Activated CD4-positive, alpha-beta T cell treated with anti-CD3 and anti-CD28 coated beads, Interleukin-2, amount 50 U/mL, for 4 hours (primary cell): ENCODE measurements at places on chromosomes 1 and 21.

GRCh38 chr1:220726634-220727033, 21.5 kb upstream of the MTARC2 start:
- no peak for DNase-seq

DNA sequence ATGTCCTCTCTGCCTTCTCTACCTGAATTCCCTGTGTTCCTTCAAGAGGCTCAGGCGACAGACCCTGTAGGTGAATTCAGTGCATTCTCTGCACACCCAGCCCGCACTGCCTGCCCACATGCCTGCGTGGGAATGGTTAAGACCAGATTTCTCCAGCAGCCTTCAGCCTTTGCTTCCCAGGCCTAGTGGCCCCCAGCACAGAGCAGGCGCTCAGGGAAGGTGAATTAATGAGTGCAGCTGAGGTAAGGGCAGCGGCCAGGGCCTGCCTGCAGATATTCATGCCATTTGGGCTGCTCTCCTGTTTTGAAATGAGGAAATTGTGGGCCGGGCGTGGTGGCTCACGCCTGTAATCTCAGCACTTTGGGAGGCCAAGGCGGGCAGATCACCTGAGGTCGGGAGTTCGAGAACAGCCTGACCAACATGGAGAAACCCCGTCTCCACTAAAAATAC, 45.5 kb downstream of the IER5 start:
- no peak for DNase-seq

- no peak for DNase-seq
Observed at GRCh38 chr1:245874942-245875580, 632.0 kb downstream of the SMYD3 start.

- no peak for DNase-seq
Observed at GRCh38 chr1:115300087-115300876, 37.8 kb downstream of the NGF start.

DNA sequence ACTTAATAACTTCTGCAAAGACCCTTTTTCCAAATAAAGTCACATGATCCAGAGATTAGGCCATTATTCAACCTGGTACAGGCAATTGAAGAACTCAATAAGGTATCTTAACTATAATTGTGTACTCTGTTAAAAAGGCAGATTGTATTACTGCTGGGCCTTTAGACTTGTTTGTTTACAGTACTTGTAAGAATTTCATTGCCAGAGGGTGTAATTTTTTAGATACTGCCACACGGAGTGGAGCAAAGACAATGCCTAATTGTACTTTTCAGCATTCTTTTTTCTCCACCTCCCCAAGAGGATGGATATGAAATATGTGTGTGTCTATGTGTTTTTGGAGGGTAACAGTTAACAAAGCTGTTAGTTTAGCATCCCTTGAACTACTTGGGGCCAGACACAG, 47.5 kb downstream of the HUNK start:
- DNase-seq: no peak

DNA sequence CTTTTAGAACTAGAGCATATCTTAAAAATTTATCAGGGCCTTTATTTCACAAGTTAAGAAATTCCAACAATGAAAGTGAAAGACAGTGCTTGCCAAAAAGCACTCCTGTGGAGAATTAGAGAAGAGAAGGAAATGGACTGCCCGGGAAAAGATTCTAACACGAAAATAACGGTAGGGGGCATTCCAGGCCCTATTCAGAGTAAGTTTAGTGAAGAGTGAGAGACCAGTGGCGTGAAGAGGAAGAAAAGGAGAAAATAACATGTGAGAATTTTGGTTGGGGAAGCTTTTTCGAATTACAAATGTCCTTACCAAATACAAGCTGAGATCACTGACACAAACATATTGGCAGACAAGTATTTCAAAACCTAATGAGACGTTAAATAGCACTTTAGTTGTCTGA, 38.4 kb upstream of the RBM34 start:
- no peak for DNase-seq

DNA sequence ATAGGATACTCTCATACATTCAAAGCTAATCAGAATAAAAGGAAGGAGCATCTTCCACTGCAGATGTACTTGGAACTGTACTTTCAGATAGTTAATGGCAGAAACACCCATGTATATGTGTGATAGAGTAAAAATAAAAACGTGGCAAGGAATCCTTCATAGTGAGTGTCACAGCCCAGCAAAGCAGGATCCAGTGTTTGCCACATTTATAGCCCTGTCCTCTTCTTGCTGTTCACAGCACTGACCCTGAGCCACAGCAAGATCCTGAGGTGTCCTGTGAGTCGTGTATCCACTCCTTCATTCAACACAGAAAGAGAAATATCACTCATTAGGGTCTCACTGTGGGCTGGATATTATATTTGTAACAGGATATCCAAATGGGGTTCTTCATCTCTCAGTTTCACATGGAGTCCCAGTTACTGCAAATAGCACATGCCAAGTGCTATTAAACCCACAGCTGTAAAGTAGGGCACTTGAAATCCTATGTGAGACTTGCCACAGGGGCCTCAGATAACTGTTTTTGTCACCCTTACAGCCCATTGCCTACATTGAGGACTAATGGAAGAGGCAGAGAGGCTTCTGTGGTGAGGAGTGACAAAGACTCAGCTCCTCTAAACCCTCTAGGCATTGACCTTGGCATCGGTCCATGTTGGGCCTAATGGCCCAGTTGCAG, 41.3 kb downstream of the CYP2J2 start:
- DNase-seq: no peak

DNA sequence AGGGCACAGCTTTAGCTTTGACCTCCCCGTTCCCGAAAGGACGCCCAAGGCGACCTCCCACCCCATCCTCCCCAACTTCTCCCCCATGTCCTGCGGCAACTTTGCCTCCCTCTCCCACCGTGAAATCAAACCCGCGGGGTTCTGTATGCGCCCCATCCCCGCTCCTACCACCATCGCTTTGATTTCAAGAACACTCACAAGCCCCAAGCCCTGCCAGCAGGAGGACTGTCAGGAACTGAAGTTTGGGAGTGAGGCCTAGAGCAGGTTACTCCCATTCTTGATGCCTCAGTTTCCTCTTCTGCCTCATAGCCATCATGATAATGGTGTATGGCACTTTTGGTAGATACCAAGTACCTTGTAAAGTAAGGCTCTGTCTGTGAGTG, 2.3 kb downstream of the PTPRU start:
- no peak for DNase-seq

DNA sequence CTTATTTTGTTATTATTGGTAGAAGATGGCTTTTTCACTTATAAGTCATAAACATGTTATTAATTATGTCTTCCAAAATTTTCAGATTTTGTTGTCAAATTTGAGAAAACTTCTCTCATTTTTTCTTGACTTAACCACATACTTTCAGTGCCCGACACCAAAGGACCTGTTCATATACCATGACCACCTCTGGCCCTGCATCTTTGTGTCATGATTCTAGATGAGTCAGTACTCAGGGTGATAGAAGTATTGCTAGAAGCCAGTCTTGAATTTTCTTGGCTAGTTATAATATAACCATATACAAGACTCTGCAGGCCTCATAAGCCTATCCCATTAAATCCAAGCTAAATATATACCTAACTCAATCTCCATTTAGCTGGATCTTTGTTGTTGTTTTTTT, 35.4 kb upstream of the DPH5 start:
- no peak for DNase-seq

- no peak for DNase-seq
Observed at GRCh38 chr1:212981025-212981495, 30.7 kb downstream of the VASH2 start.

DNA sequence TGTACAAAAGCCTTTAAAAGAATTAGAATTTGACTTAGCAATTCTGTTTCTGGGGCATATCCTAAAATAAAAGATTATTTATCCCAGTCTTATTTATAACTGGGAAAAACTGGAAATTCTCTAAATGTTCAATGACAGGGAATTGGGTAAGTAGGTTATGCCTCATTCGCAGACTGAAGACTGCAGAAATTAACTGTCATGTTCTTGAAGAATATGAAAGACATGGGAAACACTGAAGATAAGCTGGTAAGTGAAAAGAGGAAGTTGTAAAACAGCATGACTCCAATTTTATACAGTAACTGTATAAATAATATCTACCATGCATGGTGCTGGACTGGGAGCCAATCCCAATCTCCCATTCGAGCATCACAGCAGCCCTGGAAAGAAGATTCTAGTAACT, 50.6 kb upstream of the SLC2A1 start:
- DNase-seq: no peak

DNA sequence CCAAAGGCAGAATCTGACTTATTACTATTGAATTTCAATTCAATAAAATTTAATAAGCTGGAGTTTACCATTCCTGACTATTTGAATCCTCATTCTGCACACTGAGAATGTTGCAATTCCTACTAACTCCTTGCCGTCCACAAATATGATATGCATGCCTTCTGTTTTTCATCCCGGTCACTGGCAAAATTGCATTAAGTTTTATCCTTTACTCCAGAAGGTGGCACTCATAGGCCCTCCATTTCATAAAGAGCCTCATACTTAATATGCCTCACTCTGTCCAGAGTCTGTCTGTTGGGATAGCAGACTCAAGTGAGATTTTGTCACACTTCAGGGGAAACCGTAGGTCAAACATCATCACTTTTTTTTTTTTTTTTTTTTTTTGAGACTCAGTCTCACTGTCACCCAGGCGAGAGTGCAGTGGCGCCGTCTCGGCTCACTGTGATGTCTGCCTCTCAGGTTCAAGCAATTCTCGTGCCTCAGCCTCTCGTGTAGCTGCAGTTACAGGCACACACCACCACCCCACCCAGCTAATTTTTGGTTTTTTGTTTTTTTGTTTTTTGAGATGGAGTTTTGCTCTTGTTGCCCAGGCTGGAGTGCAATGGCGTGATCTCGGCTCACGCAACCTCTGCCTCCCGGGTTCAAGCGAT, 27.3 kb downstream of the F11R start:
- DNase-seq: no peak

DNA sequence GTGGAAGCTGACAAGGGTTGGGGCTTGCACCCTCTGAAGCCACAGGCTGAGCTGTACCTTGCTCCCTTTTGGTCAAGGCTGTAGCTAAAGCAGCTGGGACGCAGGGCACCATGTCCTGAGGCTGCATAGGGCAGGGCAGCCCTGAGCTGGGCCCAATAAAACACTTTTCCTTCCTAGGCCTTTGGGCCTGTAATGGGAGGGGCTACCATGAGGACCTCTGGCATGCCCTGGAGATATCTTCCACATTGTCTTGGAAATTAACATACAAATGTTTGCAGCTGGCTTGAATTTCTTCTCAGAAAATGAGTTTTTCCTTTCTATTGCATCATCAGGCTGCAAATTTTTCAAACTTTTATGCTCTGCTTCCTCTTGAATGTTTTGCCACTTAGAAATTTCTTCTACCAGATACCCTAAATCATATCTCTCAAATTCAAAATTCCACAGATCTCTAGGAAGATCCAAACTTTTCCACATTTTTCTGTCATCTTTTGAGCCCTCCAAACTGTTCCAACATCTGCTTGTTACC, 32.9 kb upstream of the TTLL7 start:
- DNase-seq: no peak

- peak; percentile 92 for DNase-seq
Observed at GRCh38 chr21:39183272-39184049, at the start of gene PSMG1. PSMG1 (minus strand) TSS chr21:39183451; CDS start chr21:39183385, 66 bp downstream.

- no peak for DNase-seq
Observed at GRCh38 chr1:209783386-209783785, 973 bp downstream of the C1orf74 start.

GRCh38 chr1:110673197-110673701, 1.5 kb downstream of the KCNA3 start:
- no peak for DNase-seq

DNA sequence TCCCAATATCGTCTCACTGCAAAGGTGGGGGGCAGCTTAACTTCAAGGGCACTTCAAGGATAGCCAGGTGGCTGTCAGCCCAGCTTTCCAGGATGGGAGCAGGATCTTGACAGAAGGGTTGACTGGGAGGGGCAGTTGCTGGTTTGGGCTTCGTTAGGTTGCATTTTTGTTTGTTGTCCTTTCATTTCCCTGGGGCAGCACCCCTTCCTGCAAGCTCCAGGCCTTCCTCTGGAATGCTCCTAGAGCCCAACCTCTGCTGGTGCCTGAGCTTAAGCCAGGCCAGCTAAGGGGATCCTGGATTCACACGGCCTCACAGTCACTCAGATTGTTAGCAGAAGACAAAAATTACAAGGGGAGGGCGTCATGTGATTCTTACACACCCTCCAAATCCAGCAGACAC, 4.1 kb upstream of the OLIG2 start:
- no peak for DNase-seq

DNA sequence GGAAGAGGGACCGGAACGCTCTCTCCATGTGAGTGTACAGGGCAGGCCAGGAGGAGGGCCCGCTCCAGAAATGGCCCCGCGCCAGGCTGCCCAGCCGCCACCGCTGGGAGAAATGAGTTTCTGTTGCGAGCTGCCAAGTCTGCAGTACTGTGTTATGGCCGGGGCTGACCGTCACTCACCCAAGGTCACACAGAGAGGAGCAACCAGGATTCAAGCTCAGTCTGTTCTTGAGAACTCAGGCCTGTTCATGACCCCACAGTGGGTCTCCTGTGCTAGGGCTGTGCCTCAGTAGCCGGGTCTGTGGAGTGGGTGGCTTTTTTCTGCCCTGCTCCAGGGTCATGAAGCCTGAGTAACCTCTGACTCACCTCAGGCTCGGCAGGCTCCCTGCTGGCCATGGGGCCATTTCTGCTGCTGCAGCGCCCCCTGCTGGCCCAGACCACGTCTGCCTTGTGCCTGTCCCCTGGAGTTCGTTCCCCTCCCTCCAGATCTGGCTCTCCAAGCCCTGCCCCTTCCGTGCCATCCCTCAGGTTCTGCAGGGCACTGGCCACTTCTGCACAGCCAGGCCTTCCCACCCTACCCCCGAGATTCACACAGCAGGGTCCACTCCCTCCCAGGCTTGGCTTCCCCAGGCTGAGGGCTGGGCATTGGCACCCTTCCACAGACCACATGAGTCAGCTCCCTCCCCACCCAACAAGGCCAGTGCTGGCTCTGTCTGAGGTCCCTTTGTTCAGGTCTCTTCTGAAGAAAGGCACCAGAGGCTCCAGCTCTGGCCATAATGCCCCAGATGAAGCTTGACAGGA, 51.8 kb downstream of the EDN2 start:
- DNase-seq: peak; percentile 57

DNA sequence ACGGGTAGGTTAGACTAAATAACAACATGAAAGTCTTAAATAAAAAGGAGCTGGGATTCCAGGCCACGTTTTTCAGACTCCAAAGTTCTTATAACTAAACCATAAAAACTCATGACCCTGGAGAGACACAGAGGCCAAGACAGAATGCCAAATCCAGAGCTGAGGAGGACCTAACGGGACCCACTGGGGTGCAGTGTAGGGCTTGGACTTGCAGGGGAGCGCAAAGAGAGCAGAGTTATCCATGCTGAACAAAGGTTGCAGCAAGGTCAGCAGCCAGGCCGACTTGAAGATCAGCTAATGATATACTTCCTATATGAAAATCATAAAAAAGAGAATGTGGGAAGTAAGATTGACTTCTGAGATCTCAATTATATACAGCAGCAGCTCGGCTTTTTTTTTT, 237.1 kb downstream of the TM2D1 start:
- no peak for DNase-seq
